Thoracic aorta (tissue), 2 donors: ENCODE measurements at places on chromosomes 1 and 21. TPM values are rescaled to one million over a fixed set of nuclear protein-coding genes. Genes with fewer than 3 reads are reported as not detected.

- DNase-seq = no peak
These were observed 80.0 kb downstream of the CAMK2N1 start for GRCh38 chr1:20405893-20406604.

S100A12 gene
- 22.5 TPM for total RNA-seq

XKR8 gene
- total RNA-seq = 11.8 TPM

GRCh38 chr1:175840787-175841186, 97.4 kb upstream of the TNR start:
- DNase-seq = no peak

GRCh38 chr1:145708063-145708462, 895 bp upstream of the PDZK1 start:
- DNase-seq = no peak

ERVH48-1 gene
- not detected for total RNA-seq
